Small intestine (tissue), 16 donors: ENCODE measurements at places on chromosomes 11 and 22.

- H3K27me3 ChIP-seq = no peaks in the 10 kb centered on the region
- H3K4me3 ChIP-seq = no peak overlapping the region
- no peak overlapping the region for H3K27ac ChIP-seq
- H3K4me1 ChIP-seq = no peaks in the 10 kb centered on the region
These were observed 103.9 kb upstream of the ANO3 start for GRCh38 chr11:26227883-26228502.

DNA sequence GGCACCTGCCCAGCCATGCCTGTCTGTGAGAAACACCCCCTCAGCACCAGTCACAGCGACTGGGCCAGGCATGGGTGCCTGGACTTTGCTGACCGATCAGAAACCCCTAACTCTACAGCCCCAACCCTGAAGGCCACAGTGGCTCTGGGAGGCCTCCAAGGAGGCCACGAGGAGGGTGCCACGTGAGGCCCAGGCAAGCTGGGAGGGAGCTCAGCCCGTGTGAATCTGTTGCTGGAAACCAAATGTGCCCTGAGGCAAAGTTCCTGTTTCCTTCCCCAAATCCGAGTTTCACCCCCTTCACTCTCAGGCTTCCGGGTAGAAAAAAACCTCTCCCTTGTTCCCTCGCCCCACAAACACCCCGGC is 1.3 kb downstream of the UNC93B1 start:
- no peak overlapping the region for H3K27ac ChIP-seq
- no peak overlapping the region for H3K4me3 ChIP-seq
- peaks cover 2% of the 10 kb centered on the region for H3K4me1 ChIP-seq
- DNase-seq = no peak
- no peaks in the 10 kb centered on the region for H3K27me3 ChIP-seq
- H3K36me3 ChIP-seq = peaks cover 24% of the 10 kb centered on the region

- no peak overlapping the region for H3K4me3 ChIP-seq
- H3K27ac ChIP-seq = no peak overlapping the region
- H3K36me3 ChIP-seq = no peaks in the 10 kb centered on the region
- H3K27me3 ChIP-seq = no peaks in the 10 kb centered on the region
- no peak for DNase-seq
These were observed 1264.0 kb upstream of the CNTN5 start for GRCh38 chr11:97756571-97757335.

DNA sequence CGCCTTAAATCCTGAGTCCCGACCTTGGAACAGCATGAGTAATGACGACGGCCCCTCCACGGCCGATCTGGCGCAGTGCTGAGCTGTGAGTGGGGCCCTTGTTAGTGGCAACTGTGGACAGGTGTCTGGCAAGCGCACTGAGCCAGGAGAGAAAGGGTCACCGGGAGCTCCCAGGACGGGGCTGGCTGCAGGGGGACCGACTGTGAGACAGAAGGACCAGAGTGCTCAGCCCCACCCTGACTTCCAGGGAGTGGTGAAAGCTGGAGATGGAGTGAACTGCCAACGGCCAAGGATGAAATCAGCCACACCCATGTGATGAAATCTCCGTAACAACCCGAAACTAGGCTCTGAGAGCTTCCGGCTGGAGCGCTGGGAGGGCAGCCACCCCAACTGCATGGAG is 228.6 kb downstream of the BRD1 start:
- no peak for DNase-seq
- no peak overlapping the region for H3K27ac ChIP-seq
- H3K36me3 ChIP-seq = no peaks in the 10 kb centered on the region
- H3K27me3 ChIP-seq = no peaks in the 10 kb centered on the region
- H3K4me3 ChIP-seq = no peak overlapping the region
